Colonic mucosa (tissue), 4 donors: ENCODE measurements at places on chromosomes 5 and 9.

- H3K4me3 ChIP-seq = no peak overlapping the region
- H3K27ac ChIP-seq = no peak overlapping the region
- no peak for DNase-seq
- no peaks in the 10 kb centered on the region for H3K36me3 ChIP-seq
- H3K27me3 ChIP-seq = no peaks in the 10 kb centered on the region
Observed at GRCh38 chr9:18319918-18320445, 154.0 kb upstream of the ADAMTSL1 start.

GRCh38 chr5:40270274-40270845, 409.4 kb upstream of the PTGER4 start:
- no peaks in the 10 kb centered on the region for H3K36me3 ChIP-seq
- H3K27me3 ChIP-seq = no peaks in the 10 kb centered on the region
- no peak overlapping the region for H3K27ac ChIP-seq

DNA sequence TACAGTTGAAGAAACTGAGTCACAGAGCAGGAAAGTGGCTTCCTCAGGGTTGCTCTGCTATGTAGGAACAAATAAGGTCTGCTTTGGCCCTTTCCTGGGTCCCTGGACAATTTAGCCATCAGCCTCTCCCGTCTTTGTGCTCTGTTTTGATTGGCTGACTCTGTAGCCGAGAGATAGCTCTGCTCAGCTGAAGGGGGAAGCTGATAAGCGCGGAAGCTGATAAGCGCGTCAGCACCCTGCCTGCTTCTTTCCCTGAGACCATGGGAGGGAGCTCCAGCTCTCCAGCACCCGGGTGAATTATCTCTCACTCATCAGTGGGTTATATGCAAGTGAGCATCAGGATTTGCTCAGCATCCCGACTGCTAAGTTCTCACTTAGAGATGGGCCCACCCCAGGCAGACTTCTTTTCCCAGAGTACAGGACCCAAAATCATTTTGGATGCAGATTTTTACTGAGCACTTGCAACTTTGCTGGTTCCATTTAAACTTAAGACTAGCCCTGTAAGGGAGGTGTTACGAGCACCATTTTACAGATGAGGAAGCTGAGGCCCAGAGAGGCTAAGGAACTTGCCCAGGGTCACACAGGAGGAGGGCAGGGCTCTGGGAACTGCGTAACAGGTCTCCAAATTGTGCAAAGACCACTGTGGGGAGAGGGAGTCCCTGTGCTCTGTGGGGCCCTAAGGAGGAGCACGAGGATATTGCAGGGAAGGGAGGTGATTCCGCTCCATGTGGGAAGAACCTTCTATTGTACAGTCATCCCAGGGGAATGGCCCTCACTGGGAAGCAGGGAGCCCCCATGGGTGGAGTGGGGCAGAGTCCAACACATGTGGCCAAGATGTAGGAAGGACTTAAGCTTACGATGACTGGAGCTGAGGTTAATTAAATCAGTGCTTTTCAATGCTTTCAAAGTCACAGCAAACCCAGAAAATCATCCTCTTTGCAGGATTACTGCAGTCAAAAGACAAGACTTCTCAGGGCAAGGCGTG, 83.7 kb upstream of the ORM1 start:
- no peak overlapping the region for H3K27ac ChIP-seq
- DNase-seq = no peak
- no peaks in the 10 kb centered on the region for H3K4me1 ChIP-seq
- no peaks in the 10 kb centered on the region for H3K27me3 ChIP-seq
- H3K4me3 ChIP-seq = no peak overlapping the region

DNA sequence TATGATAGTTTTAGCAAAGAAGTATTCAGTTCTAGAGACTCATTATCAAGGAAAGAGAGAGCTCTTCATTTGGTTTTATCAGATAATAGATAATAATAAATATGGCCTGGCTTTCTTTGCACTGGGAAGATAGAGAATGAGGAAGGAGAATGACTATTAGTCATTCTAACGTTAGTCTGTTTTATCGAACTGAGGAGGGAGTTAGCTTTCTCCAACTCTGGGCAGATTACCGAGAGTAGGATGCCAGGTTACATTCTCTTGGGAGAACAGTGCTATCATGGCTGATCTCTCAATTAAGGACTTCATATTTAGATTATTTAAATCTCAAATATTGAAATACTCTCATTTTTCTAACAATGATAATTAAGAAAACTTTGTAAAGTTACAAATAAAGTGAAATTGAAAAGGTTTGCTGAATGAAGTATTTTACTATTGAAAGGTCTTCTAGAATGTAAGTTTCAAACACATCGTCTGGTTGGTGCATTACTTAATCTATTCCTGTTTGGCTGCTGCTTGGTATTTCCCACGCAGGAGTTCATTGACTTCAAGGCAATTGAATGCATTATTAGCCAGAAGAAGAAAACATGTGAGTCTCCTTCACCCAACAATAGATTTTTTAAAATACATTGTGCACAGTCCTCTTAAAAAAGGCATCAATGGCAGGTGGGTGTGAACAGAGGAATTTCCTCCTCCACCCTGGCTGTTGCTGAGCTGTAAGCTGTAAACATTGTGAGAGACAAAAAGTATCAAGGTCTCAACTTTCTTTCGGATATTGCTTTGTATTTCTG, 140.8 kb downstream of the C9orf152 start:
- no peak overlapping the region for H3K27ac ChIP-seq
- no peak for DNase-seq
- H3K4me3 ChIP-seq = no peak overlapping the region
- no peaks in the 10 kb centered on the region for H3K4me1 ChIP-seq

GRCh38 chr9:78775696-78776295, 478.9 kb downstream of the PSAT1 start:
- no peak for DNase-seq
- no peaks in the 10 kb centered on the region for H3K27me3 ChIP-seq
- H3K27ac ChIP-seq = no peak overlapping the region
- H3K4me3 ChIP-seq = no peak overlapping the region
- H3K4me1 ChIP-seq = no peaks in the 10 kb centered on the region

DNA sequence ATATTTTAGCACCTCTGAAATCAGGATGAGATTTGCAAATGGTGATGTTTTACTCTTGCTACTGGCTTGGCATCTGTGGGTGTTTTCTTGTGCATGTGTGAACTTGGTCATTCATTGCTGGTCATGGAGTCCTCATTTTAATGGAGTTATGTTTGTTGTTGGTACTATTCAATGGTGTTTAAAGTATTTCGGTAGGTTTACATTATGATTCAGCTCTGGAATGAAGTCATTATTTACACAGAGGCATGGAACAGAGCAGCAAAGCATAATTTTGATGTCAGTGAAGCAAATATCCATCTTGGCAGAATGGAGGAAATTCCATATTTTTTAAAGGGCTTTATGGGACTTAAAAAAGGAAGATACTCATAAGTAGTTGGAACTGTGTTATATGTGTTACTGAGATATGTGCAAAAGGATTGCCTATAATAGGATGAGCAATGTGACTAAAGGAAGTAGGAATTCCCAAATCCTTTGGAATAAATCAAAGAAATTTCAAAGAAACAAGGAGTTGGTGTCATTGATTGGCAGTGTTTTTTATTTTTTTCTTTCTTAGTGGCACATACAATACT, 147.4 kb downstream of the ACTBL2 start:
- no peak for DNase-seq
- no peaks in the 10 kb centered on the region for H3K27me3 ChIP-seq
- H3K27ac ChIP-seq = no peak overlapping the region
- H3K4me1 ChIP-seq = no peaks in the 10 kb centered on the region

- H3K4me1 ChIP-seq = no peaks in the 10 kb centered on the region
- peak overlapping the region; percentile 14 for H3K27ac ChIP-seq
- H3K27me3 ChIP-seq = no peaks in the 10 kb centered on the region
- H3K4me3 ChIP-seq = no peak overlapping the region
Observed at GRCh38 chr9:122820490-122820845, 7.9 kb downstream of the PDCL start.

GRCh38 chr5:94469894-94470329, 148.5 kb downstream of the KIAA0825 start:
- no peaks in the 10 kb centered on the region for H3K36me3 ChIP-seq
- no peak for DNase-seq
- H3K27me3 ChIP-seq = no peaks in the 10 kb centered on the region
- no peak overlapping the region for H3K27ac ChIP-seq

DNA sequence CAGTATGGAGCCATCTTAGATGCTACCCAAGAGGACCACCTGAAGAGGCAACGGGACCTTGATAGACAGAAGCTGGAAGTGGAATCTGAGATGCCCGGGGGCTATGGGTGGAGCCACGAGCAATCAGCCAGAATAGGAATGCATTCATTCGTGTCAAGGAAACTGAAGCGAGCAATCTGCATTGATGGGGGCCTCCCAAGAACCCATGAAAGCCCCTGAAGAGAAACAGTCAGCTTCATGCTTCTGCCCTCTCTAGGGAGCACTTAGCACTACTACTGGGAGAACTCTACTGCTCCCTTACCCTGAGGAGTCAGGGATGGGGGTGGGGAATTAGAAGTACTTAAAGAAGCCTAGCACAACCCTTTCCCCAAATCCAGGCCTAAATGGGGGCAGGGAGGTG, 51.9 kb upstream of the TCERG1 start:
- H3K27me3 ChIP-seq = no peaks in the 10 kb centered on the region
- H3K4me1 ChIP-seq = no peaks in the 10 kb centered on the region
- no peak overlapping the region for H3K4me3 ChIP-seq
- no peak overlapping the region for H3K27ac ChIP-seq
- DNase-seq = no peak
- no peaks in the 10 kb centered on the region for H3K36me3 ChIP-seq

- no peaks in the 10 kb centered on the region for H3K27me3 ChIP-seq
- DNase-seq = peak; percentile 2
- H3K36me3 ChIP-seq = no peaks in the 10 kb centered on the region
Observed at GRCh38 chr5:135608761-135609443, 30.1 kb upstream of the CXCL14 start.
